NCI-H1694 (cell line): ENCODE measurements at places on chromosomes 11 and 22.

- no peak for DNase-seq
These were observed 6.8 kb upstream of the IL17REL start for GRCh38 chr22:50019316-50019715.

GRCh38 chr11:22340701-22341587, 2.8 kb downstream of the SLC17A6 start:
- DNase-seq: peak; percentile 60

GRCh38 chr11:285894-286220, 3.1 kb upstream of the PGGHG start:
- no peak for DNase-seq

DNA sequence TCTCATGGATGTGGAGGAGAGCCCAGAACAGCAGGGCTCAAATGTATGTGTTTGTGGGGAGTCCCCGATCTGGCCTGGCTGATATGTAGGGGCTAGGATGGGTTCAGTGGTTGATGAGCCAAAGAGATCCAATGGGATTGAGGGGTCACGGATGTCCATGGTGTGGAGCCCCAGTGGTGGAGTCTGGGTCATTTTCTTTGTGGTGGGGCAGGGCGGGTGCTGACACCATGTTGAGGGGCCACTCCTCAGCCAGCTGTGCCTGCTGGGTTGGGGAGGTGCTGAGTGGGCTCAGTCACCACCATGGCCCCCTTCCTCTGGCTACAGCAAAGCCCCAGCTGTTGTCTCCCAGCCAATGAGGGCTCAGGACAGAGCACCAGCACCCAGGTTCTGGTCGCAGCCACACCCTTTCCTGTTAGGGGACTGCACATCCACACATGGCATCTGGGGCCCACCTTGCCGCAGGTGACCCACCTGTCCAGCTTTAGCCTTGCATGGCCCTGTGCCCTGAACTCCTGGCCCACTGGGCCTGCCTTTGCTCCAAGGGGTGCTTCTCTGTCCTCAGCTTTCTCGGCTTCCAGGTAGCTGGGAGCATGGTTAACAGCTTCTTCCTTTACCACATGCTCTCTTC, 3.2 kb upstream of the GNAZ start:
- no peak for DNase-seq

DNA sequence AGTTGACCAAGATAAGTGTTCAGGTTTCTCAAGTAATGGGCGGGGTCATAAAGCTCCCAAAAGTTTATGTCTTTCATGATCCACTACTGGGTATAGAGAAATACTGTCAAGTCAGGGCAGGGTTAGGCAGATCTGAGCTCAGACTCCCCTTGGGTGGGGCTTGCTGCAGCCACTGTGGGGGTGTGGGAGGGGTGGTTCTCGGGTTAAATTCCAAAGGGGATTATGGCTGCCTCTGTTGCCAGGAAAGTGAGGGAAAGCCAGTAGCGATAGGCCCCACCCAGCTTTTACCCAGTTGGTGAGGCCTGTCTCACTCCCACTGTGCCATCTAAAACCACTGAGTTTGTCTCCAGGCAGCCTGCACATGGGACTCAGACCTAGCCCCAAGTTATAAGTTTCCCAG, 37.8 kb downstream of the DLG2 start:
- DNase-seq: no peak

GRCh38 chr22:17744430-17744829, 29.8 kb downstream of the BID start:
- DNase-seq: no peak
